CD4-positive, alpha-beta memory T cell (primary cell): ENCODE measurements at places on chromosomes 13 and 19.

- DNase-seq: no peak
These were observed 391.3 kb downstream of the EFNB2 start for GRCh38 chr13:106143930-106144709.

GRCh38 chr13:50715402-50716146 lies 127.9 kb downstream of the DLEU7 start:
- DNase-seq: no peak

- DNase-seq: no peak
These were observed 19.0 kb downstream of the PNPLA6 start for GRCh38 chr19:7554565-7554964.

GRCh38 chr19:18202778-18203407 lies 949 bp downstream of the RAB3A start:
- no peak for DNase-seq

GRCh38 chr13:46593398-46593797 lies 40.4 kb downstream of the LRCH1 start:
- DNase-seq: peak; percentile 59

DNA sequence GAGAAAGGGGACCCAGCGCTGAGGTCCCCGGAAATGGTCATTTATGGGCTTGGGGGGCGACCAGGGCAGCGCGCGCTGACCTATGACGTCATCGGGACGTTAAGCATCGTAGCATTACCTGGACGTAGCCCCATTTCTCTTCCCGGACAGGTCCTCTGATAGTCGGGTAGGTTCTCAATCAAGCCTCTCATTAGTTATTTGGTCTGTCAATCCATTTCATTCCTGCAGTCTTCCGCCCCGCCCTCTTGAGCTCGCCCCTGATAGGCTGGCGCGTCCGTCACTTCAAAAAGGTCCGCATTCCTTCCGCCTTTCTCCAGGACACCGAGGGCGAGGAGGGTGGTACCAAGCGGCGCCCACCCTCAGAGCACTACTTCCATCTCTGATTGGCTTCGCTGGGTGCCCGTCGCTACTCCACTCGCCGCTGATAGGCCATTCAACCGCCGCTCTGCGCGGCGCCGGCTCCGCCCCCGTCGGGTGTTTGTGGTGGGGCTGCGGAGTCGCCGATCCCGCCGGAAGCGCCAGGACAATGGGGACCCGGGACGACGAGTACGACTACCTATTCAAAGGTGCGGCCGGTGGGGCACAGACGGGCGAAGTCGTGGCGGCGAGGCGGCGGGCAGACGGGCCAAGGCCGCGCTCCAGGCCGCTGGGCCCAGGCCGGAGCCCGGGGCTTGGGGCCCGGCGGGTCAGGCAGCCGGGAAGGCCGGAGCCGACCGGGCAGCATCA lies at the start of gene RAB11B:
TSS of gene RAB11B (plus strand) at position 470 of the 726 bp plus-strand sequence. CDS start at position 527, 57 bp downstream.
- DNase-seq: peak; percentile 96

- no peak for DNase-seq
These were observed 5.9 kb downstream of the IGLON5 start for GRCh38 chr19:51317376-51317775.

DNA sequence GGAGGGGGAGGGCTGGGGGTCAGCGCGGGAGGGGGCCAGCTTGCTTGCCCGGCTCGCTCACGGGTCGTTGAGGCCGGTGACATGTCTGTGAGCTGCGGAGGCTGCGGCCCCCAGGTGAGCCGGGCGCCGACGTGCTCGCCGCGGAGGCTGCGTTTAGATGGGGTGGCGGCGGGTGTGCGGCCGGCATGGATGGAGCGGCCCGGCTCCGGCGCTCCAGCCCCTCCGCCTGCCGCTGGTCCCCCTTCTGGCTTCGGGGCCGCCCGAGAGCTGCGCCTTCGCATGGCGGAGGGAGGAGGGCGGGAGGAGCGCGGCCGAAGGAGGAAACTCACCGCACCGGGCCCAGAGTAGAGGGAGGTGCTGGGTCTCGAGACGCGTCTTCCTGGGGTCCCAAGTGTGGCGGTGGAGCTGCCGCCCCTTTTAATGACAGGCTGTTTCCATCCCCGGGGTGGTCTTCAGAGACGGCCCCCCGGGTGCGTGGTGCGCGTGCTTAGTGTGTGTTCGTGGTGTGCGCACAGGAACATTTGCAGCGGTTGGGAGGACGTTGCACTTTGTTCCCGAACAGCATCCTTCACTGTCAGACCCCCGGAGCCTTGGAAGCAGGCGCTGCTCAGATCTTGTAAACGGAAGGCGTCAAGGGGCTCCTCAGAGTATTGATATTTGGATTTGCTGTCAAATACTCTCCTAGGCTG lies at the start of gene AKAP11:
TSS of gene AKAP11 (plus strand) at position 38 of the 689 bp plus-strand sequence. CDS start 14,197 bp downstream, outside the sequence.
- DNase-seq: peak; percentile 61

GRCh38 chr19:7926021-7926726 lies at the start of gene CTXN1:
Gene CTXN1, minus strand, starts transcription at chr19:7926135. Its CDS starts 597 bp downstream, at chr19:7925538.
- DNase-seq: peak; percentile 71

DNA sequence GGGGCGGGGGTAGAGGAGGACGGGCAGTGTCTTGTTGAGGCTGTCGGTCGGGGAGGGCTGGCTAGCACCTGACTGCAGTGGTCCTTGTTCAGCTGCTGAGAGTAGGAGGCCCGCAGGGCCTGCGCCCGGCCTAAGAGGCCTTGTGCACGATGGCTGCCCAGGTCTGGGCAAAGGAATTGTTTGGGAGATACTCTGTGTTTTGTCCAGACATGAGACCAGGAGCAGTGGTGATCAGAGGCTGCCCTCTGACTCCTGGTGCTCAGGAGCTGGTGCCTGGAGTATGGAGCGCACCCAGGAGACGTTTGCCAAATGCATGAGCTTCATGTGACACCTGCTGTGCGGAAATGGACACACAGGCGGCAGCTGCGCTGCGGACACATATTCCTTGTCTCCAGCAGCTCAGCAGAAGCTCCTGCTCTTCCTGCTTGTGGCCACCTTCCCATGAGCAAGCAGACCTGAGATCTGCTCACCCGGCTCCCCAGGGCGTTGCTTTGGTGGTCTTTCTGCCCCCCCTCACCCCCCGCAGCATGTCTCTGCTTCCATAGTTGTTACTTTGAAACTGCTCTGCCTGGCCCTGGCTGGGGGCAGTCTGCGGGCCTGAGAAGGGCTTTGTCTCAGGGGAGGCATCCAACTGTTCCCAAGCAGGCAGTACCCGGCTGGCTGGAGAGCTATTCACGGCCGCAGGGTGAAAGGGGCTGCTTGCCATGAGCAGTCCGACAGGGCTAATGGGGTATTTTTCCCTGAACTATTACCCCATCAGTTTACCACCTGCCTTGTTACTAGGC lies 163.9 kb downstream of the TEX29 start:
- no peak for DNase-seq

GRCh38 chr13:60838581-60838980 lies 441.6 kb downstream of the TDRD3 start:
- no peak for DNase-seq

DNA sequence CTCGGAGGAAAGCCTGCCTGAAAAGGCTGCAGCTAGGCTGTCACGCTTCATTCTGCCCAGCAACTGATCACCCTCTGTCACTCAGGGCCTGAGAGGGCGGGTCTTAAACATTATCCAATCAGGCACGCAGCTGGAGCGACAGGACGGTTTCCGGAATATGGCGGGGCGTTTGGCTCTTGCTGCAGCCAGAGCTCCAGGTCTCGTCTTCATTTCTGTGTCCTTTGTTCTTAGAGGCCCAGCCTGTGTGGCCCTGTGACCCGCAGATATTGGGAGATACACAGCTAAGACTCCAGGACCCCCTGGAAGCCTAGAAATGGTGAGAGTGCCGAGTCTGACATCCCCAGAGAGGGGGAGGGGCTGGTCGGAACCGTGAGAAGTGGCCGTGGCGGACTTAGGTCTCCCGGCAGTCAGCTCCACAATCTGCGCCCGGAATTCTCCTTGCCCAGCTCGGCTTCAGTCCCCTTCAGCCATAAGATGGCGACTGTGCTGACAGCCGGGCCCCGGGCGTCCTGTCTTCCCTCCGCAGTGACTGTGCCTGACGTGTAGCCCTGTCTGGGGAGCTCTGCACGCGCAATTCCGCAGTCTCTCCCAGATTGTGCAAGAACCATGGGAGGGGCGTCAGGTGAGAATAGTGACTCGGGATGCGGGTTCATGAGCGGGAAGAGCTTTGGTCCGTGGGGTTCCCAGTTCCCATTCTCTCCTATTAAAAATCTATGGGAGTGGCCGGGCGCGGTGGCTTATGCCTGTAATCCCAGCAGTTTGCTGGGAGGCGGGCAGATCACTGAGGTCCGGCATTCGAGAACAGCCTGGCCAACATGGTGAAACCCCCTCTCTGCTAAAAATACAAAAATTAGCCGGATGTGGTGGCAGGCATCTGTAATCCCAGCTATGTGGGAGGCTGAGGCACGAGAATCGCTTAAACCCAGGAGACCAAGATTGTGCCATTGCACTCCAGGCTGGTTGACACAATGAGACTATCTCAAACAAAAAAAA lies at the start of gene ZNF429:
TSS of gene ZNF429 (plus strand) at position 144 of the 993 bp plus-strand sequence. CDS start at position 314, 170 bp downstream.
- DNase-seq: peak; percentile 90

GRCh38 chr13:48302871-48303358 lies 636 bp upstream of the RB1 start:
- DNase-seq: no peak

DNA sequence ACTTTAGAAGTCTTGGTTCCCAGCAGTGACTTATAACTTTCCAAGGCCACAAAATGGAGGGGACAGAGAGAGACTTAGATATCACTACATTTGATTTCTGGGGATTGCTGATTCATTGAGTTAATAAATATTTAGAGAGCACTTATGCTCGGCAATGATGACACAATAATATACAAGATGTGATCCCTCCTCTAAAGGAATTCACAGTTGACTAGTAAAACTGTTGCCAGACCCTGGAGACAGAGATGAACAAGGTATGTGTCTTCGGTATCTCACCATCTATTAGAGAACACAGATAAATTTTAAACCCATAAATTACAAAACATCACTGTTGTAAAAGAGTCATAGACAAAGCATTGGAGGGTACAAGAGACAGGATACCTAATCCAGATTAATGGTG lies 437.5 kb downstream of the FOXO1 start:
- DNase-seq: no peak
